Cerebellar cortex (tissue), 1 donor: ENCODE measurements at places on chromosomes 4 and X.
A peak's percentile ranks its signal among the peaks of the same experiment; 100 is the strongest.

GRCh38 chr4:39039108-39039507 is 6.9 kb upstream of the TMEM156 start:
- no peak for DNase-seq

DNA sequence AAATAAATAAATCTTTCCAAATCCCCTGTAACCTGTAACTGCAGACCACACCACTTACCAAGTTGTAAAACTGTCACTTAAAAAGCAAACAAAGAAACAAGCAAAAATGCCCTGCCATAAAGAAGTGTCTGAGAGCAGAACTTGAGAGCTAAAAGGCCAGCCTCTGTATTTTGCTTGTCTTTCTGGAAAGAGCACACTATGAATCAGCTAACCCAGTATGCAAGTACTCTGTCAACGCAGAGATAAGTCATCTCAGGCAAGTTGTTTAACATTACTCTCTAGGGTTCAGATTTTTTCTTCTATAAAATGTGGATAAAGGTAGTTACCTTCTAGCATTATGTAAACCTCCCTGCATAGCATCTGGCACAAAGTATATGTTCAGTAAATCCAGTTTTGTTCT is 134.8 kb downstream of the HS3ST1 start:
- DNase-seq, result no peak

DNA sequence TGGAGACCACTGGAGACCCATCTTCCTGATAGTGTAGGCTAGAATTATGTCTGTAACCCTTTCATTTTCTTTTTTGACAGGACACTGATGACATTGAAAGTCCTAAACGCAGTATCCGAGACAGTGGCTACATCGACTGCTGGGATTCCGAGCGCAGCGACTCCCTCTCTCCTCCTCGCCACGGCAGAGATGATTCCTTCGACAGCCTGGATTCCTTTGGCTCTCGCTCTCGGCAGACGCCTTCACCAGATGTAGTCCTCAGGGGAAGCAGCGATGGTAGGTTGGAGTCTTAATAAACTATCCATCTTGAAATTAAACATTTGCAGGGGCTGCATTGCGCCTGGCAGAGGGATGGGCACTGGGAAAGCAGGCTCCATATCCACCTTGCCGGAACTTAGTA is 75.4 kb downstream of the LIMCH1 start:
- DNase-seq, result no peak

DNA sequence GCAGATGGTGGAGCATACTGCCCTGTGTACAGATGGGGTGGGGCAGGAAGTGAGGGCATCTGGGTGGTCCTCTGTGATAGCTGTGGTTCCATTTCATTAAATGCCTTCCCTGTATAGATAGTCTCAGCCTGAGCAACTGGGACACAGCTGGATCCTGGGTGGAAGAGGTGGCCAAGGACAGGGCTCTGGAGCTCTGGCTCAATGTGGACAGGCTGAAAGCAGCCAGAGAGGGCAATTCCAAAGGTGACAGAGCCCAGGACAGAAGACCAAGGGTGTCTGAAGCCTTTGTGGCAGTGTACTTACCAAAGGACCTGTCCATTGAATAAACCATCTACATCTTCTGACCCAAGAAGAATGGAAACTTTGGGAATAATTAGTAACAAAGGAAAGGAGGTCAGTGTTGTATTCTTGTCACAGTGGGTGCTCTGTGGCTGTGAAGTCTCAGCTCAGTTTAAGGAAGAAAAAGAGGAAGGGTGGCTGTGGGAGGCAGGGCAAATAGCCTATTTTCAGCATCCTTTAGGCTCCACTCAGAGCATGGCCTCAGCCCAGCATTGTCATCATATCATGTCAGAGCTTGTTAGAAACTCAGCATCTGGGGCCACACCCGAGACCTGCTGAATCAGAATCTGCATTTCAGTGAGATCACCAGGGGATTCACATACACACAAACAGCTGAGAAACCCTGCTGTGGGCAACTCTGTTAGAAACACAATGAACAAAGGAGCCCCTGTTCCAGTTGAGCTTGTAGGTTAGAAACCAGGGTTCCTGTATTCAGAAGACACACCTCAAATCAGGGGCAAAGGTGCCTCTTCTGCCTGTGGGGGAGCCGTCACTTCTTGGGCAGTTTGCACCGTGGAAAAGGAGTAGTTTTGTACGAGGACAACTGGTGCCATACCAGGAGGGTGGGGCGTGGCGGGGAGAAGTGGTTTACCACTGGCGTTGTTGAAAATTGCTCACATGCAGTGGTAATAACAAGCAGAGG is 168.6 kb downstream of the PTTG2 start:
- no peak for DNase-seq

DNA sequence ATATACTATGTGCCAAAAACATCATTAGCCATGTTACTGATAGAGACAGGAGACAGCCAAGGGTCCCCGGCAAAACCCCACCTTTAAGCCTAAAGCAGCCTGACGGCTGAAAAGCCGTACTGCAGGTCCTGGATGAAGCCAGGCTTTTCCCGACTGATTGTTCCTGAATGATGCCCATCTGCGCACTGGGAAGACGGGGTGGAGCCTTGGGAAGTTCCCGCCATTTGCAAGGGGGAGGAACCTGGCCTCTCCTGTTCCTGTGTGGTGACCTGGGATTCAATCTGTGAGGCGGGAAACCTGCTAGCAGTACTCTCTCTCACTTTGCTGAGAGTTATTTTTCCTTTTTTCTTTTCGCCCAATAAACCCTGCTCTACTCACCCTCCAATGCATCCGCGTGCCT is 15.1 kb upstream of the CAMK2D start:
- no peak for DNase-seq

DNA sequence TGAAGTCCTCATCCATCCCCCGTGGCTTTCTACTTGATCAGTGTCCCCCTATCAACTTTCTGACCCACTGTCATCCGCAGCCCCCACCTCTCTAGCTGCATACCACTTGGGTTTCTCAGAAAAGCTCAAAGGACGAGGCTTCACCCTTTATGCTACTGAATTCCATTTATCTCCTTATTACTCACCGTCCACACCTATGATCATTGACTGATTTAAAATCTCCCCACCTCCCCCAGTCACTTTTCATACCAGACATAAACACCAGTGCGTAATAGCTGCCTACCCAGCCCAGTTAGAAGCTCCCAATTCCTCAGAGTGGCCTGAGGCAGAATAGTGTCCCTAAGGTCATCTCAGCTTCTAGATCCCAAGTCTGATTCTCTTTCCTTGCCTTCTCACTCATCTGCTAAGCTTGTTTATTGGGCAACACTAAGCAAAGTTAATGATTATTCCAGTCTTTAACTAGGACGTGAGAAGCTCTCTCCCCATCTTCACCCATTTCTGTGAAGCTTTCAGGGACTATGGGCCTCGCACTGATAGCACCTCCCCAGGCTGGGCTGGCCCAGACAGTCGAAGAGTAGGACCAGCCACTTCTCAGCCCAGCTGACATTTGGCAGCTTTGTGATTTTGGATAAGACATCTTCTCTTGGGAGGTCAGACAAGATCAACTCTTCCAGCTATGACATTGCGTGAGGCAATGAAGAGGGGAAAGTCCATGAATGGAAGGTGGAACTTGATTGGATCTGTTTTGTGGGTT is 7.2 kb upstream of the DDX60L start:
- no peak for DNase-seq

DNA sequence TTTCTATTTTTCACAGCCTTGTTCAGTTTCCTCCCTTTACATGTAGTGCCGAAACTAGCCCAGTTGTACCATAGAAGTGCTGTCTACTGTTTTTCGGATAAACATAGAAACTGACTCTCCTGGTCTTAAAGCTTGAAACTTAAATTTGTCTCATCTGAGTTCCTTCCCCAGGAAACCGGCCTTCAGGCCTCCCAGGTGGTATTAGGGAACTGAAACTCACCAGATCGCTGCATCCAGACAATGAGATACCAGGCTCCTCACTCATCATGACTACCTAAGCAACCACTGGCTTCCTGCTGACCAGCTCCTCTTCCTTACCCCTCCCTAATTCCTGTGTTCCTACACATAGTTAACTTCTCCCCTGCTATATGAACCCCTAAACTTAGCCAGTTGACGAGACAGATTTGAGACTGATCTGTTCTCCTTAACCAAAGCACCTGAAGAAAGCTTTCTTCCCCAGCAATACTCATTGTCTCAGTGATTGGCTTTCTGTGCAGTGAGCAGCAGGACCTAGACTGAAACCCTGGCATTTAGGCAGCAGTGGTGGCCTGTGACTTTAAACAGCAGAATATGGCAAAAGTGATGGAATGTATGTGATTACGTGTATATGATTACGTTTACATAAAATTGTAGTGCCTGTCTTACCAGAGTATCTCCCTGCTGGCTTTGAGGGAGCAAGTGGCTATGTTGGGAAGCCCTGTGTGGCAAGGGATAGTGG is 959.1 kb upstream of the LCORL start:
- no peak for DNase-seq

- no peak for DNase-seq
Measured at GRCh38 chr4:38765382-38765781, 17.4 kb downstream of the TLR10 start.

GRCh38 chr4:17475481-17475880 is 36.4 kb downstream of the QDPR start:
- DNase-seq, result no peak

DNA sequence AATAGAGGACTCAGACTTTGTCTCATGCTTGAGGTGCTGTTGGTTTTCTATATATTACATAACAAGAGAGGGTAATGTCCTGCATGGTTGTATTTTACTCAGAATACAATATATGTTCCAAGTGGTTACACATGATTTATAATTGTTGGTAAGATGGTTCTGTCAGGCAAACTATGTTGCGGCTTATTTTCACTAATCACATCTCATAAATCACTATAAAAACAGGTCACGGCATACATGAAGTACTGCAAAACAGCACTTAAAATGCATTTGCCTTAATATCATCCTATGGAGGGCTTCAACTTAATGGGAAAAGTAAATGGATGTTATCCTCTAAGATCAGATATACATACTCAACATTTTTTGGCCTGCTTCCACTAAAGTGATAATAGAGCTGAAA is 246.0 kb upstream of the ARSJ start:
- DNase-seq, result no peak

DNA sequence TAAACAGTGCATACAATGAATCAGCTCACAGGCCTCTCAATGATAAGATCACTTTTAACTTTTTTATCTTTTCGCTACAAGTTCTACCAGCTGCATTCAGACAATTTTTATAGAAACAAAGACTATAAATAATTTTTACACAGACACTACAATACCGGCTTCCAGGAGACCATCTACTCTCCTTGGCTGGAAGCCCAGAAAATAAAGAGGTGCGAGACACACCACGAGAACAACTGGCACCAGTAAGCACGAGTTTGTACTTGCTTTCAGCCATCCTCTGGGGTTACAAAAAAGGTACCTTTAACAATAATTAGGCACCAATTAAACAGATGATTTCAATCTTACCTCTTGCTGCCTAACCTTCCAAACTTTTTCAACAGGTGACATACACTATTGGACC is 11.2 kb upstream of the PRDX4 start:
- DNase-seq, result no peak

GRCh38 chr4:183920512-183920911 is 15.4 kb downstream of the STOX2 start:
- no peak for DNase-seq

GRCh38 chr4:71832049-71832448 is 48.2 kb upstream of the GC start:
- DNase-seq, result no peak

DNA sequence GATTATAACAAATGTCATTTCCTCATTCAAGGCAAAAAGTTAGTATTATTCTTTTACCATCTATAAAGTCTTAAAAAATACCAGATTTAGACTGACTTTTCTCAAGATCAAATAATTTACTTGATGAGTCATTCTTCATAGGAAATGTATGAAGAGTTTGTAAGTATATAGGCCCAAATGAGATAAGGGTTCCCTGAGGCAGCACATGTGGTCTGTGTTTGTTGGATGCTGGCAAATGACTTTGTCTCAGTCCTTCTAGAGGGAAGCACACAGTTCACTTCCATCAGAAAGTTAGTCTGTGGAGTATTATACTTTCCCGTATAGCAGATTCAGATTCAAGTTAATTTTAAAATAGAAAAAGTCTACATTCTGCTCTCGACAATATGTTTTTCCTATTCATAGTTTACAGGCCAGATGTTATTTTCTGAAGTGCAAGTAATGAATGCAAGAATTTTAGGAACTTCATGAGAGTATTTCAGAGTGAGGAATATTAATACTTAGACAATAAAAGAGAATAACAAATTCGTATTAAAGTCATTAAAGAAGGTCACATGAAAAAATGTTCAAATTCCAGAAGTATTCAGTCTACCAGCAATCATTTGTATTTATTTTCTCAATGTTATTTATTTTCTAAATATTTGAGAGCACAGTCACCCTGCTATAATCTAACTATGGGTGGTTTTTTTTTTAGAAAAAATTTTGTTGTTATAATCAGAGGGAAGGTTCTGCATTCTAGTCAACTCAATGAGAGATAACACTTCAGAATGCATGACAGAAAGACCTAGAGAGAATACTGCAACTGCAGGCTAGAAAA is 601.8 kb upstream of the ZFP42 start:
- no peak for DNase-seq

DNA sequence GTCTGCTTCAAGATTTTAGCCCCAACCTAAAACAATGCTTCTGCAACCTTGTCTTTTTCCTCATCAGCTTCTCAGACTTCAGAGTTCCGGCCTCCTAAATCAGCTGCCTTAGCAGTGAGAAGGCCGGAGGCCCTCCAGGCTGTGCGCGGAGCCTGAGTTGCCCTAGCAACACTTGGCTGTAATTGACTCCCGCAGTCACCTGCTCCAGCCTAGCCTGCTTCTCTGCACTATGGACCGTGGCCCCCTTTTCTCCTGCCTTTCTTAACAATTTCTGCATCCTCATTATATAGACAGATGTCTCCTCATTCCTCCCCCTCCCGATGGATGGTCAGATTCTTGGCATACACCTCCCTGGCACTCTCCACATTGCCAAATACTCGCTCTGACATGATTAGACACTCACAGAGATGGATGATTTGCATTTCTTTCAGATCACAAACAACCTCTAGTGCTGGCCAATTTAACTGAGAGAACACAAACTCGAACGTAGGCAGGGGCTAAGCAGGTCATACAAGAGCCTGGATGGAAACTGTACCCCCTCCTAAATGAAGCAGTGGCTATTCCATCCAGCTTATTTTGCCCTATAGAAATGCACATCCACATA is 9.5 kb upstream of the HUWE1 start:
- peak; percentile 62 for DNase-seq

DNA sequence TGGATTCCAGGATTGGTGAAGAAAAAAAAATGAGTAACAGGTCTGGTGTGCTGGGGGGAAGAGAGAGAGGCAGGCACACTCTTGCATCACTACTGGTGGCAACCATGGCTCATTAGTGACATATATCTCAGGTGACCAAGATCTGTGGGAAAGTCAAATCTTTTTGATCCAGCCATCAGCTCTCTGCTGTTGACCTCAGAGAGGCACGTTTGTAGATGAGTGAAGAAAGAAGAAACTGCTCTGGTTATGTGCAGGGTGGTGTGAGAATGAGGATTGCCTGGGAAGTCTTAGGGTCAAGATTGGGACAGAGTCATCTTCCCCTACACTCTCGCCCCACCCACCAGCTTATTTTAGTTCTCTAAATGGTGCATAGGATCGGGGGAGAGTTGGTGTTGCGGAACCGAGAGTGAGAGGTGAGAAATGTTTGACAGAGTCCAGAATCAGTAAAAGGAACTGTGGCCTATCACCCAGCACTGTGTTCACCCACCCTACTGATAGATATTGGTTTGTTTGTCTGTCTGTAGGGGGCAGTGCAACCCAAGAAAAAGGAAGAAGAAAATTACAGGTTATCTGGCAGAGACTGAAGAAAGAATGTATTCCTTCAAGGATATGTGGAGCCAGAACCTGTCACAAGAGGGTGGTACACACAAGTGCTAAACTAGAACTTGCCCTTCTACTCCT is 21.9 kb downstream of the ARMCX6 start:
- DNase-seq, result peak; percentile 72
